Caki2 (cell line): ENCODE measurements at places on chromosomes 5 and 9. TPM values are rescaled to one million over a fixed set of nuclear protein-coding genes. Genes with fewer than 3 reads are reported as not detected.

DNA sequence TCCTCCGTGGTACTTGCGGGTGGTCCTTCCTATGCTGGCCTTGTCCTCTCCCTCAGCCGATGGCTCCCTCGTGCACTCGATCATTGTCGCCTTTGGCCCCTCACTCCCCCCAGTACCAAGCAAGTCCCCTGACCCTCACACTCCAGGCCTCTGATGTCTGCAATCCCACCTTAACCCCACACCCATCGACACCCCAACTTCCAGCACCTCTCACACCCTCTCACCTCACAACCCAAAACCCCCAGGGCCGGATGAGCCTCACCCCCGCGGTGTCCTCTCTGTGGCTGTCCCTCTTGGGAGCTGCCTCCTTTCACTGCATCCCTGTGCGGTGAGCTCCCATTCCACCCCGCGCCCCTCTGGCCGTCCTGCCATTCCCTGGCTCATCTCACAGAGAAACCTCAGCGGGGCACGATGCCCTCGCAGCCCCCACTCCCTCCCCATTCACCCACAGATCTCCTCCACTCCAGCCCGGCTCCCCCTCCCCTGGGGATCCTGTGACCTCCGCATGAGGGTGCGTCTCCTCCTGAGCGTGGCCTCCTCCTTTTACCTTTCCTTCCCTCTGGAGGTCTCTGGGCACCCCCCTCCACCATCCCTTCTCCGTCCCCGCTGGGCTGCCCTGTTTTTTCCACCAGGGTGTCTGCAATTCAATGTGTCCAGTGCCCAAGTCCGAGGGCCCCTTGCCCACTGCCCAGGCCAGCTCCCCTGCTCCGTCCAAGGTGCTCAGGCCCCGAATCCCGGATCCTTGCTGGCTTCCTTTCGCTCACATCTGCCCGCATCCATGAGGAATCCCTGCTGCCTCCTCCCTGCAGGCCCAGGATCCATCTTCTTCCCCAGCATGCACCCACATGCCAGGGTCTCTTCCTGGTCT is 15.8 kb upstream of the RNU6ATAC start:
- DNase-seq, result no peak

Gene CRHBP
- not detected in 2 replicates for total RNA-seq

DNA sequence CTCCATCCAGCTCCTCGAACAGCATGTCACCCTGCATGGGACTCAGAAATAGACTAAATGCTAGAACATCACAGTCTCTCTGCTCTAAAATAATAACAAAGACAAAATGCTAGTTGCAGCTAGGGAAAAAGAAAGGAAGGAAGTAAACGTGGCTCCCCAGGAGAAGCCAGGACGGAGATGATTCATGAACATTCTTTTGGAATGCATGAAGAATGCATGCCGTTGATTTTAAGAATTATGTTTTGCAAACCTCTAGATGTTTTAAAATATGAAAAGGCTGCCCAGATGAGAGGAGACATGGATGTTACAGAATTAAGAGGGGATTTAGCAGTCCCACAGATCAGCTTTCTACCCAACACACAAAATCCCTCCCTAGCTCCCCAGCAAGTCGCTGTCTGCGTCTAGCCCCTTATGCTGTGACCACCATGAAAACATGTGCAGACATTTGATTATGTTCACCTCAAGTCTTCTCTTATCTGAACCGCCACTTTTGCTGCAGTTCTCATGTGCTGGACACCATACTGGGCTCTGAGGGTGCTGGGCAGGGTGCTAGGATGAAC is 139.4 kb upstream of the LMX1B start:
- DNase-seq, result no peak

GRCh38 chr5:96875791-96876291 is 459 bp upstream of the ERAP2 start:
- no peak for DNase-seq

- DNase-seq, result no peak
These were observed 48.9 kb downstream of the TJP2 start for GRCh38 chr9:69222970-69223369.

- no peak for DNase-seq
These were observed at the start of gene FAM81B for GRCh38 chr5:95390812-95391492. Gene FAM81B, plus strand, starts transcription at chr5:95391366. Its CDS starts 24 bp downstream, at chr5:95391390.

Gene PCDHGC5
- not detected in 2 replicates for total RNA-seq

GRCh38 chr9:138022121-138022741 is 144.6 kb downstream of the CACNA1B start:
- DNase-seq, result no peak

GRCh38 chr5:1424716-1425115 is 20.5 kb downstream of the SLC6A3 start:
- no peak for DNase-seq

DNA sequence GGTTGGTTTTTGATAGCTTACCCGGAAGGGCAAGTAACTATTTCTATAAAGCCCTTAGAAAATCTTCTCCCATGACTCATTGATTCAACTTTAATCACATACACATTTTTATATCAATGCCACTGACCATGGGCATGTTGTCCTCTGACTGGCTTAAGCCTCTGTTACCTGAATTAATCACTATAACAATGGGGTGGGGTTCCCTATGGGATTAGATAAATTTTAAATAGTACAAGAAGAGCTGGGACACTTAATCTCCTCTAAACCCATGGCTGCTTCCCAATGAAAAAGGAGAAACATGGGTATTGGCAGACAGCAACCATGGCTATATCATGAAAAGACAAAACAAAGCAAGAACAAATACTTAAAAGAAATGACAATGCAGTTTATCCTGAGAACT is 636.2 kb downstream of the BRINP1 start:
- DNase-seq, result no peak
